MM.1S (cell line): ENCODE measurements at places on chromosomes 3 and 15.

DNA sequence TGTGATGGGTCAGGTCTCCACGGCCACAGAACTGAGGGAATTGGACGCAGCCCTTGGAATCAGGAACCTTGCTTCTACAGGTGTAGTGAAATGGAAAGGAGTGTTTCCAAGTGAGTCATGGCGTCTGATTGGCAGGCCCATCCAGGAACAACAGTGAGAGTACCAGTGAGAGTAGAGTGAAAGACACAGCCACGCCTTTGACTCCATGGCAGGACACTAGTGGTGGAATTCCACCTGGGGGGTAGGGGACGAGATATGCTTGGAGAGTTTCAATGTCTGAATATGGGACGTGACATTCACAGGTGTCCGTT lies 3.0 kb upstream of the SLC28A1 start:
- no peak for DNase-seq

DNA sequence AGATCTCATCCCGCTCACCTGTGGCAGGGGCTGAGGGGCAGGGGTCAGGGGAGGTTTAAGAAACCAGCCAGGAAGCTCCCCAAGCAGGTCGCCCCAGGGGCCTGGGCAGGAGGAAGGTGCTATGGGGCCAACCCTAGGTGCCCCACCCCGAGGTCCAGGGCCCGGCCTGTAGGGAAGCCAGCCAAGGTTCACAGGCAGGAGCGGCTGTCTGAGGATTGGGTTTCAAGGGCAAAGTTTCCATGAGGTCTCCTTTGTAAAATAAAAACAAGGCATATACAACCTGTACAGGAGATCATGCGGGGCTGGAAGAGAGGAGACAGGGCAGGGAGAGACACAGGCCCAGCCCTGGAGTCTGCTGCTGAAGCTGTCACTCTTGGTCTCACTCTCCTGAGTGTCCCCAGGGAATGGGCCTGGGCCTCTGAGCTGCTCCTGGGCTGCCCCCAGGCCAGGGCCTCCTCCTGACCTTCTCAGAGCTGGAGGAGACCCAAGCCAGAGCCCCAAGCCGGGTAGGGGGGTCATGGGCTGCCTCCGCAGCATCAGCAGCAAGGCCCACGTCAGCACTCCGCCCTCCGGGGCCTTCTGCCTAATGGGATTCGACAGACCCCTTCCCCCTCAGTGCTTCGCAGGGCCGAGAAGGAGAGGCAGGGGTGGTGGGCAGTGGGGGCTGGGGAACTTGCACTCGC lies 5.5 kb downstream of the CPLX3 start:
- DNase-seq, result no peak

DNA sequence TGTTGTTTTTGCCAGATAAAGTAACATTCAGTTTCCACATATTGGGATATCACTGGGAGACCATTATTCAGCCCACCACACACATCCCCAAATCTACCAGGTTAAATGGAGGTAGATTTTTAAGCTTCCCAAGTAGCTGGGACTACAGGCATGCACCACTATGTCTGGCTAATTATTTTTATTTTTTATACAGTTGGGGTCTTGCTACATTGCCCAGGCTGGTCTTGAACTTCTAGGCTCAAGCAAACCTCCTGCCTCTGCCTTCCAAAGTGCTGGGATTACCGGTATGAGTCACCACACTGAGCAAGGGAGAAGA lies 96.6 kb upstream of the CHD2 start:
- no peak for DNase-seq

GRCh38 chr15:31254431-31255175 lies 72.0 kb upstream of the KLF13 start:
- DNase-seq, result no peak

DNA sequence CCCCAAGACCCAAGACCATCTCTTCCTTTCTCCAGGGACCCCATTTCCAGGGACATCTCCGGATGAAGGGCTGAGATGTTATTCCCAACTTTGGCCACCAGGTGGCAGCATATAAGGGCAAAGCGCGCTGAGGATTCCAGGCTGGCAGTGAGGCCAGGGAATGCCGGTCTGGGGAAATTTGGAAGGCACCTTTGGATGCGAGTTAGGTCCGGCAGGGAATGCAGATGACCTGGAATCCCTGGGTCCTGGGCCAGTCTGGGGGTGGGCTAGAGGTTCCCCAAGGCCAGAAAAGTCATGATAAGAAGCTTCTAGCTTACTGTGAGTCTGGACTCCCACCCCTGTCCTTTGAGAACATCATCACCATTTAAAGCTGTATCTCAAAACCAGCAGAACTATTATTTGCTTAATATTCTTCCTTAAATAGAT lies 1.6 kb upstream of the CHST13 start:
- DNase-seq, result peak; percentile 14

GRCh38 chr3:134772591-134772990 lies 22.5 kb upstream of the EPHB1 start:
- DNase-seq, result no peak

DNA sequence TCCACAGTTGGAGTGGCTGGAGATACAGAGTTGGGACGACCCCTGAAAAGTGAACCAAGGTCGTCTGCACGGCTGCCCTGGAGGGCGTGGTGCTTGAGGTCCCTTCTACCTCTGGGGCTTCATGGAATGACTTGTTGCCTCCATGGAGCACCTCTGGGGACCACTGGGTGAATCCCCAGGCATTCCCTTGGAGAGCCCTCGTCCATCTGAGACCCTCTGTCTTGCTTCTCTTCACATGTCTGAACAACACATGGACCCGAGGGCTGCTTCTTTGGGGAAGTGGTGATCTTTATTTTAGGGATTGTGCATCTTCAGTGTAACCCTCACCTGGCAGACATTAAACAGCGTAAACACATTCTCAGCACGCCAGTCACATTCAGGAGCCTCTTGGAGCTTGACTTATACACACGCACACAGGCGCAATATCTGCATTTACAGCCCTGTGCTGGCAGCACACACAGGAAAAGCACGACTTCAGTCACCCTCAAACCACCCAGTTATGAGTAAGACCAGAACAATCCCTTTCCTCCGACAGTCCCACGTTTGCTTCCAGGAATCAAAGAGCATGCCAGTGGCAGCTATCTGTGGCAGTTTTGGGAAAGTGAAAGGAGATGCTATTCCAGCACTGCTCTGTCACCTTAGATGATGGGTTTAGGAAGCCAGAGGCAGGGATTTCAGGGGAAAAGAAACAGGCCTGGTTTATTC lies 12.6 kb downstream of the FAM107A start:
- DNase-seq, result no peak

DNA sequence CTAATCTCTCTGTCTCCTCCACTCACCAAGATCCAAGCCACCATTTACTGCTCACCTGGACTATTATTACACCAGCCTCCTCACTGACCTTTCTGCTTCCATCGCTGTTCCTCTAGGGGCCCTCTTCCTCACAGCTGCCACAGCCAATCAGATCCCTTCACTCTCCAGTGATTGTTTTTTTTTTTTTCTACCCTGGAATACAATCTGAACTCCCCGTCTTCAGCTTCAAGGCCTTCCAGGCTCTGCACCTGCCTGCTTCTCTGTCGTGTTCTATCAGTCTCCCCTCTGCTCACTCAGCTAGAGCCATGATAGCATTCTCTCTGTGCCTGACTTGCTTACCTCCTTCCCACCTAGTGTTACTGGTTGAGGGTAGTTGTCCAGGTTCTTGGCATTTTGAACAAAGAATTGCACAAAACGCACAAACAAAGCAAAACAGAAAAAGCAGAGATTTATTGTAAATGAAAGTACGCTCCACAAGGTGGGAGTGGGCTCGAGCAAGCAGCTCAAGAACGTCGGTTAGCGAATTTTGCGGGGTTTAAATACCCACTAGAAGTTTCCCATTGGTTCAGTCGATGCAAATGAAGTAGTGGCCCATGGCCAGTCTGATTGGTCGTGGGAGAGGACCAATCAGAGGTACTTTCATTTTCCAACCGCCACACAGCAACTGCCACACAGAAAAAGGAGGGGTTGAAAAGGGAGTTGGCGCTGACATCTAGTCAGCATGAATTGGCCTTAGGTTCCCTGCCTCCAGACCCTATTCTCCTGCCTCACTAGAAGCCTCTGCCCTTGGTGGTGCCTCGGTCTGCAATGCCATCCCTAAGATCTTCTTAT lies 188.9 kb downstream of the TLE3 start:
- no peak for DNase-seq

GRCh38 chr3:167798443-167798842 lies 62.9 kb downstream of the SERPINI1 start:
- no peak for DNase-seq

- peak; percentile 50 for DNase-seq
Measured at GRCh38 chr15:98953000-98953787, 54.4 kb downstream of the PGPEP1L start.

DNA sequence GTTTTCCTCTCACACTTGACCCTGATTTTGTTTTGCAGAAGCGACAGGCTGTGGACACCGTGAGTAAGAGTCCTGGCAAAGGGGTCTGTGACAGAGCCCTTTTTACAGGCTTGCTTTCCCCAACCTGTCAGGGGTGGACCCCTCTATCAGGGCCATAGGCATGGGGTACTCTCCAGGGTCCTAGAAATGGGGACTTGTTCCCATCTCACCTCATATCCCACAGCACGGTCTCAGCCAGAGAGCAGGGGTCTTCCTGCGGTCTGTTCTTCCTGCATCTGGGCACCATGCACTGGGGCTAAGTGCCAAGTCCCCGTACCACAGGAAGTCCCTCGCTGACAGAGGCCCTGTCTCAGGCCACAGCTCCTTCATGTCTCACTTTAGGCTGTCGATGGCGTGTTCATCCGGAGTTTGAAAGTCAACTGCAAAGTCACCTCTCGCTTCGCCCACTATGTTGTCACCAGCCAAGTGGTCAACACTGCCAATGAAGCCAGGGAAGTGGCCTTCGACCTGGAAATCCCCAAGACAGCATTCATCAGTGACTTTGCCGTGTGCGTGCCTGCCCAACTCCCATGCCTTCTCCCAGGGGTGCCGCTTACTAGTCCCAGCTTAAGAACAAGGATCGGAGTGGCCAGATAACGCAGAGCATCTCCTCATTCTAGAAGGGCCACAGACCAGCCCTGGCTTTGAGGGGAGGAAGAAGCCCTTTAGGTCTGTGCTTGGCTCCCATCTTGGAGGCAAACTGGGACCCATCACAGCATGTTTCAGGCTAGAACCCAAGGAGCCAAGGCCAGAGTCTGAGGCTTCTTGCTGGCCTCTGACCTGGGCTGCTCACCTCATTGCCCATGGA lies 783 bp downstream of the ITIH1 start:
- DNase-seq, result no peak

GRCh38 chr3:15171096-15171495 lies 35.0 kb upstream of the CAPN7 start:
- DNase-seq, result peak; percentile 50

GRCh38 chr15:84666373-84666772 lies 8.4 kb upstream of the NMB start:
- no peak for DNase-seq

- DNase-seq, result no peak
Measured at GRCh38 chr3:40308725-40309417, 636 bp upstream of the EIF1B start.

- DNase-seq, result no peak
Measured at GRCh38 chr3:159928666-159929065, 60.0 kb upstream of the IL12A start.

DNA sequence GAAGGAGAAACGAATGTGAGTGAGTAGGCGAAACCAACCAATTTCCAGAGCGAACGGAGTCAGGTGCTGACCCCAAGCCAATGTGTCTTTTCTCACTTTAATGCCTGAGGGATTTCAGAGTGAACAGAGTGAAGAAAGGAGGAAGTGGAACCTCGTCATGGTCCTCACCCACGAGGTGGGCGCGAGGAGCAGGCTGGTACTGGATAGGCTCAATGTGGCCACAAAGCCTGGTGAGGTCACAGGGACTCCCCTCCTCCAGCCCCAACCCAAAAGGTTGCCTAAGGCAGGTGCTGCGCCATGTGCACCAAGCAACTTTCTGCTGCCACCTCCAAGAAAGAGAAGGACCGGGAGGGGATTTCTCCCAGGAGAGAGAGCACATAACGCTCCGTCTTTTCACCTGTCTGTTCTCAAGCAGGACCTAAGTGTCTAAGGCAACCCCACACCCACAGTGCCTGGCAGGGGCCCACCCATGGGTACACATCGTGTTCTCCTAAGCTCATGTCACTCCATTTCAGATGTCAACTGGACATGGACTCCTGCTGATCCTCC lies 3.8 kb downstream of the NRROS start:
- peak; percentile 57 for DNase-seq

DNA sequence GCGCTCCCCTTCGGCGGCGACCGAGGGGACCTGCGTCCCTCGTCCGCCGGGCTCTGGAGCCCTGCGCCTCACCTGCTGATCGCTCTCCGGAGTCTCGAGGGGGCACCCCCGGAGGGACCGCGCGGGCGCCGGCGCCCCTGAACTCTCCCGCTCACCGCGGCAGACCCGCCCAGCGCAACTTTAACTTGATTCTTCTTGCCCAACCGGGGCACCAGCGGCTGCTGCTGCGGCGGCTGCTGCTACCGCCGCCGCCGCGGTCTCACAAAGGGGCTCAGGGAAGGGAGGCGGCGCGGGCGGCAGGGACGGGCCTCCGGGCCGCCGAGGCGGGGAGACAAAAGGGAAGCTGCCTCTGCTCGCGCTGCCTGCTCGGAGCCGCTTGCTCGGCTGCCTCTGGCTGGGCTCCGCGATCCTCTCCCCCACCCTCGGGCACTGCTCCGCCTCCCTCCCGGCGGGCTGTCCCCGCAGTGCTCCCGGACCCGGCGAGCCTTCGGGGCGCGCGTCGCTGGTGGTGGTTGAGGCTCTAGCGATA lies at the start of gene PPM1L:
TSS of gene PPM1L (plus strand) at position 456 of the 529 bp plus-strand sequence.
- peak; percentile 73 for DNase-seq

DNA sequence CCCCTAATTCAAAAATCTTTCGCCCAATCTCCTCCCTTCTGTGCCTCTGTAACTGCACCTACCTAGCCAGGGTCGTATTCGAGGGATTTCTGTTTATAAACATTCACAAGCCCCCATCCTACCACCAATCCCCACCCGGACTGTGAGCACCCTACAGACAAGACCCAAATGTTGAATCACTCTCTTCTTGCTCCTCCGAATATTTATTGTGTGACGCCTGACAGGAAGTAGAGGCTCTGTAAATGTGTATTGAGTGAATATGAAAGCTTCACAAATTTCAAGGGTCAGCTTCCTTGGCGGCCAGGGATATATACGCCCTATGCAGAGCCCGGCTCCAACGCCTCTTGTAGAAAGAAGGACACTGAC lies 1.6 kb downstream of the BDH1 start:
- peak; percentile 10 for DNase-seq

DNA sequence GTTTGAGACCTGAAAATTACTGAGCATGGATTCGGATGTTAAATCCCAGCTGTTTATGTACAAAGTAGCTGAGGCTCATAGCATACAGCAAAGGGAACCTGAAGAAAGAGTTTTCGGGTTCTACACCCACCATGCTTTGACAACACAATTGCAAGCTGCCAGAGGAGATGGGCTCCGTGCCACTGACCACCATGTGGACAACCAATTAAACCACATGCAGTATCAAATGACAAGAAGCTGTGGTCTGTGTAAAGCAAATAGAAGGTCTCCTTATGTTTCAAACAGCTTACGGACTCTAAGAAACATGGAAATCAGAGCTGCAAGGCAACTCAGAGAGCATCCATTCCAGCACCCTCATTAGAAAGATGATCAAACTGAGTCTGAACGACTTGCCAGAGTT lies 12.9 kb downstream of the GABRB3 start:
- DNase-seq, result no peak

- no peak for DNase-seq
Measured at GRCh38 chr3:155339052-155339451, 45.6 kb upstream of the STRIT1 start.

- no peak for DNase-seq
Measured at GRCh38 chr3:81643721-81644120, 117.7 kb downstream of the GBE1 start.

- peak; percentile 53 for DNase-seq
Measured at GRCh38 chr3:48634661-48635221, 520 bp downstream of the SLC26A6 start.

- no peak for DNase-seq
Measured at GRCh38 chr3:126781889-126782491, 78.0 kb downstream of the CHCHD6 start.
